ENCODE measurements at places on chromosomes 3 and 15.

GRCh38 chr3:11574981-11575669 lies 68.6 kb downstream of the VGLL4 start:
- no peak for DNase-seq

GRCh38 chr15:60614862-60615771 lies 136.2 kb upstream of the ICE2 start:
- no peak for DNase-seq

DNA sequence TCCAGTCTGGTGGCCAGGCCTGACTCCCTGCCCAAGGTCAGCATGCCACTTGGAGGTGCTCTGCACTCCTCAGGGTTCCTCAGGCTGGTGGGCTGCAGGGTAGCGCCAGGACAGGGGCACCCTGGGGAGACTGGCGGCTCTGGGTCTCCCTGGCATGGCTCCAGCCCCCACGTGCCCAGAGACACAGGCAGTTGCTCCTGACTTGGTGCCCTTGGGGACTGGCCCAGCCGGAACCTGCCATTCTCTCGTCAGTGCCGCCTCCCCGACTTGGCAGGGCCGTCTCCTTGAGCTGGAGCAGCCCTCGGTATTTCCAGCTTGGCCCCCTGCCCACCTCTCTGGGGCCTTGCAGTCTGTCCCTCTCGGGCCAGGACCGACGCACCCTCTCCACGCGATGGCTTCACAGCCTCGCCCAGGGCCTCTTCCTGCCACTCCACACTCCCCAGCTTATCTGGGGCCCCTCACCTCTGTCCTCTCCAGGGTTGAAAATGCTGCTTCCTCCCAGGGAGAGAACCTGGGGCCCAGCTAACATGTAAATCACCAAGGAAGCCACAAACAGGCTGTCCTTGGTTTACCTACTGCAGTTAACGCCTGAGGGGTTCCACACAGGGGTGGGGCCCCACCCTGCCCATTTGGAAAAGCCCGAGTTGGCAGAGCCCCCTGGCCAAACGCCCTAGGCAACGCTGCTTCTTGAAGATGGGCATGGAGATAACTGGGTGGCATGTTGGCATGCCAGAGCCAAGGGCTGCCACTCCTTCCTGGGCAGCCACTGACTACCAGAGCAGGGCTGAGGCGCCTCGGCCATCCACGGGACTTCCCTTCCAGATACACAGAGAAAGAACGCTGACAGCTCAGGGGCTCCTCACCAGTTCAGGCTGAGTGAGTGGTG lies 61.4 kb downstream of the SMAD6 start:
- no peak for DNase-seq

DNA sequence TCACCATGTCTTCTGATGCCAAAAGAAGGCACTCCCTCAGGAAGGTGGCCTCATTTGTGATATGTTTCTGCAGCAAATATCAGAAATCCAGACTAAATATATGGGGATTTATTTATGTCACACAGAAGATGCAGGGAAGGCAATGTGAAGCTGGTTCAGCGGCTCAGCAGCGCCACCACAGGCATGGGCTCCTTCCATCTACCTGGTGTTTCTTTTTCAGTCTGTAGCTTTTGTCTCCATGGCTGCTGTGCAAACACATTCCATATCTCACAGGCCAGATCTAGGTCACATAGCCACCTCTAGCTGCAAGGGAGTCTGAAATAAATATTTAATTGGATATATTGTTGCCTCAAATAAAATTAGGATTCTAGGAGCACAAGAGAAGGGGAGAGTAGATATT lies 502.1 kb upstream of the IL12A start:
- no peak for DNase-seq

GRCh38 chr15:56891852-56892440 lies 26.5 kb upstream of the TCF12 start:
- DNase-seq: no peak
